ENCODE measurements at places on chromosomes 1 and 21.

GRCh38 chr1:58238846-58239245 is 307.7 kb downstream of the OMA1 start:
- no peak for DNase-seq

DNA sequence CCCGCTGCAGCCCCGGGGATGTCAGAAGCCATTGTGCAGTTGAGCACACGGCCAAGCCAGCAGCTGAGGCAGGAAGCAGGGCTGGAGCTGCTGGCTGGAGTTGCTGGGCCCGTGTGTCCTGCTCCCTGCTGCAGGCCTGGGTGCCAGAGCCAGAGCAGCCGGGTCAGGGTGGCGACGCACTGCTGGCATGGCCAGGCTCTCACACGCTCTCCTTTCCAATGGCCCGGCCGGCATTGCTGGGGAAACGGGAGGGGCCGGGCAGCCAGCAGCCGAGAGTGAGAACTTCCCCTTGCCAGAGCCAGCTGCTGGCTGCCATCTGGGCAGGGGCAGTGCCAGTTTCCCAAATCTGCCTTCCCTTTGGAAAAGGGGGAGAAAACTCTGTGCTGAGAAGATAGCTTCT is 82.4 kb upstream of the PROX1 start:
- DNase-seq = no peak

DNA sequence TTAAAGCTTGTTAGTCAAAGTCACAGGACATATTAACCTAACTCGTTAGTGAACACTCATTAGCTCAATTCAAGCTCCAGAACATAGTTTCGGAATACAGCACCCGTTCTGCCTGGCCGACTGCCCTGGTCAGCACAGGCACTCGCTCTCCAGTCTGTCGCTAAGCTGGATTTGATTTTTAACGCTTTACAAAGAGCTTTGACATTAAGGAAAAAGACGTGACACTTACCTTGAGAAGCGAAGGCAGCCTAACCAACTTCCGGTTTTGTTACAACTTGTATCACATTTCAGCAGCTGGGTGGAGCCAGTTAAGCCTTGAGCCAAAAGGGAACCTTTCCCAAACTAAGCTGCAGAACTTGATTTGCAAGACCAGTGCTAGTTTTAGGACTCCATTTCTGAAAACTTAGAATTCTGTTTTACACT is at the start of gene FRRS1:
FRRS1 (minus strand) TSS at position 258 of the 423 bp plus-strand sequence. CDS start 17,867 bp downstream, outside the sequence.
- peak; percentile 77 for DNase-seq

DNA sequence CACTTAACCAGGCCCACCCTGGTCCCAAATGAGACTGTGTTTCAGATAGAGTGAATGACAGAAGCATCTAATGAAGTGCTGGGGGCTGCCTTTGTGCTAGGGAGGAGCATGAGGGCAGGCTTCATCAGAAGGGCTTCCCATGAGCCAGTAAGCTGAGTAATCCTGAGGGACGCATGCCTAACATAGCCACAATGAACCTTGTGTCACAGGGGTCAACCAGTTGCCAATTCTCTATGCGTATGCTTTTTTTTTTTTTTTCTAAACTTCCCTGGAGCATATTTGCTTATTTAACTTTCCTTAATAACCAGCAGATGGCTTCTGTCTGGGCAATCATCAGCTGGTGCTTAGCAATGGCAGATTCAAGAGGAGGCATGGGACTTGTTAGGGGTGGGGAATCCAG is 25.5 kb upstream of the CYP2J2 start:
- no peak for DNase-seq

DNA sequence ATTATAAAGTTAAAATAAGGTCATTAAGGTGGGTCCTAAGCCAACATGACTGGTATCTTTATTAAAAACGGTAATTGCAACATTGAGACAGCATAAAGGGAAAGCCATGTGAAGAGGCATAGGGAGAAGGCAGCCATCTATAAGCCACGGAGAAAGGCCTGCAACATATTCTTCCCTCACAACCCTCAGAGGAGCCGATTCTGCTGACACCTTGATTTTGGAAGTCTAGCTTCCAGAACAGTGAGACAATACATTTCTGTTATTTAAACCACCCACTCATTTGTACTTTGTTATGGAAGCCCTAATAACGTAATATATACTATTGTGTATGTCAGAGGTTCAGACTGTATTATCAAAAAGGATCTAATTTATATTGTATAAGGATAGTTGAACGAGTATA is 190.8 kb downstream of the PDE4B start:
- DNase-seq = no peak

- peak; percentile 45 for DNase-seq
Measured at GRCh38 chr1:916173-917075, 7.3 kb upstream of the SAMD11 start.
